Activated CD4-positive, alpha-beta T cell treated with anti-CD3 and anti-CD28 coated beads, Interleukin-2, Interleukin-4, amounts not matched to agents 100 ng/mL and 50 ng/mL, durations not matched to agents 16 hours and 8 hours (primary cell): ENCODE measurements at places on chromosomes 12 and 14.

GRCh38 chr14:50786751-50787464, 44.1 kb downstream of the NIN start:
- DNase-seq, result peak; percentile 31

- no peak for DNase-seq
Observed at GRCh38 chr12:112741106-112741505, 50.4 kb upstream of the RPH3A start.

GRCh38 chr12:105945880-105946279, 192.9 kb downstream of the NUAK1 start:
- DNase-seq, result no peak

- DNase-seq, result no peak
Observed at GRCh38 chr12:89215196-89215595, 137.1 kb downstream of the DUSP6 start.

DNA sequence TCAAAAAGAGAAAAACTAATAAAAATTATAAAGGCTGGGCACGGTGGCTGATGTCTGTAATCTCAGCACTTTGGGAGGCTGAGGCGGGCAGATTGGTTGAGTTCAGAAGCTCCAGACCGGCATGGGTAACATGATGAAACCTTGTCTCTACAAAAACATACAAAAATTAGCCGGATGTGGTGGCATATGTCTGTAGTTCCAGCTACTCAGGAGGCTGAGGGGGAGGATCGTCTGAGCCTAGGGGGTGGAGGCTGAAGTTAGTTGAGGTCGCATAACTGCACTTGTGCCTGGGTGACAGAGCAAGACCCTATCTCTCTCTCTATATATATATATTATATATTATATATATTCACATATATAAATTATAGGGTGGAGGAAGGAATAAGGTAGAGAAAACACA, 32.5 kb upstream of the ANO2 start:
- no peak for DNase-seq

DNA sequence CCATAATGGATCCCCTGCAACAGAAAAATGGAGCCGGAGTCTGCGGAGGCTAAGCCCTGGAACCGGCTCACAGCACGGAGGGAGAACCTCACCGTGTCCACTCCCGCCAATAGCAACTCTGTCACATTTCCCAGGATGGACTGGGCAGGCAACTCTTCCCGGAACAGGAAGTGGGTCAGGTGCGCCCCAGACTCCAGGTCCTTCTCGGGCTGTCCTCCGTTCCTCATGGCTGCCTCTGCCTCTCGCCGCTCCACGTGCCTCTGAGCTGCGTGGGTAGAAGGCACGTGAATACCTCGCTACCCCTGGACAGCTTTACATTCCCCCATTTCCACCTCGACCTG, 2.2 kb downstream of the CYP27B1 start:
- no peak for DNase-seq
